ENCODE measurements at places on chromosomes 11 and 22. TPM values are rescaled to one million over a fixed set of nuclear protein-coding genes. Genes with fewer than 3 reads are reported as not detected.

DNA sequence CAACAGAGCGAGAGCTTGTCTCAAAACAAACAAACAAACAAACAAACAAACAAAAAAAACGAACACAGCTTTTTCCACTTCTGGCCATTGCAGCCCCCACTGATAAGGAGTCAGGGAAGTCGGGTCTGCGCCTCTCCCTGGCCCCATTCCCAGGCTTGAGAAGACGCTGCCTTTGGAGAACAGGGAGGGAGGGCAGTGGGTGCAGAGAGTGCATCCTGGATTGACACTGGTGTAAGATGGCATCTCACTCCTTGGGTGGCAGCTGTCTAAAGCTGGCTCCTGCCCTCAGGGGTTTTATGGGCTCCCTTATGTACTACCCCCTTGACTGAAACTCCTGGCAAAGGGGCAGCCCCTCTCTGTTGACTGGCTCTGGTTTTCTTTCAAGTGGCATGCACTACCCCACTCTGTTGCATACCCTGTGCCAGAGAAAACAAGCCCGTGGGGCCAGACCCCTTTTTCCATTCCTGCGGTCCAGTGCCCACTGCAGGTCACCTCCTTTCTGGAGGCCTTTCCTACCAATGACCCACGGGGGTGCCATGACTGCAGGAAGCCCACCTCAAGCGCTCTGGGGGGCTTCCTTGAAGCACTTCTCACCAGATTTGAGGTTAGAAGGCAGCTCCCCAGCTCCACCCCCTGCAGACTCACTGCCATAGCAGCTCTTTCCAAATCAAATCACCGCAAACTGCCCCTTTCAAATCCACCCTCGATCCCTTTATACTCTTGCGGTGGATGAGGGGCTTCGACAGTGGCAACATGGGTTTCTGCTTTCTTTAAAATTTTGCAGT lies 12.7 kb downstream of the DRAP1 start:
- no peak for DNase-seq
- H3K36me3 ChIP-seq = no peaks in the 10 kb centered on the region
- no peaks in the 10 kb centered on the region for H3K4me1 ChIP-seq
- H3K27me3 ChIP-seq = no peaks in the 10 kb centered on the region
- no peak overlapping the region for H3K27ac ChIP-seq

GRCh38 chr11:14334893-14335292 lies 24.1 kb downstream of the RRAS2 start:
- H3K27me3 ChIP-seq = no peaks in the 10 kb centered on the region
- DNase-seq = no peak
- H3K27ac ChIP-seq = no peak overlapping the region
- peaks cover 22% of the 10 kb centered on the region for H3K4me1 ChIP-seq
- H3K36me3 ChIP-seq = no peaks in the 10 kb centered on the region
- no peak overlapping the region for H3K4me3 ChIP-seq

PHETA2 gene
- 16.6 TPM for total RNA-seq

FOLH1 gene
- total RNA-seq = 0.83 TPM

DNA sequence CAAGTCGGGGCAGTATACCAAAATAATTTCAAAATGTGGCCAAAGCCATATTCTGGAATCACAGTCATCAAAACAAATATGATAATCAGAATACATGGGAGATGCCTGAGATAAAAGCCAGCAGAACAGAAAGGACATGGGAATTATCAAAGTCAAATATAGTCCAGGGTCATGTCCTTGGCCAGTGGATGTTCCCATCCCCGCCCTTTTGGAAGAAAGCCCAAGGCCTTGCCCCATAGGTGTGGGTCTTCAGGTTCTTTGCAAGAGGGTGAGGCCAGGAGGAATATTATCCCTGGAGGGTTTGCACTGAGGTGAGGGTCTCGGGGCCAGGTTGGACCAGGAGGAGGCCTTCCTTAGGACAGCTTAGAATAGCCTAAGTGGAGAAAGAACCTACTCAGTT lies 53.6 kb upstream of the CSNK2A3 start:
- DNase-seq = no peak
- H3K4me3 ChIP-seq = no peak overlapping the region
- H3K4me1 ChIP-seq = peaks cover 52% of the 10 kb centered on the region
- peak overlapping the region; percentile 70 for H3K27ac ChIP-seq
- no peaks in the 10 kb centered on the region for H3K36me3 ChIP-seq
- no peaks in the 10 kb centered on the region for H3K27me3 ChIP-seq

- no peak for DNase-seq
- peaks cover 5% of the 10 kb centered on the region for H3K4me1 ChIP-seq
- H3K36me3 ChIP-seq = peaks cover 22% of the 10 kb centered on the region
- no peak overlapping the region for H3K4me3 ChIP-seq
- no peaks in the 10 kb centered on the region for H3K27me3 ChIP-seq
These were observed 10.5 kb downstream of the ZMAT5 start for GRCh38 chr22:29756341-29756740.

GPR83 gene
- 0.40 TPM for total RNA-seq

All from esophagus muscularis mucosa (tissue), 4 donors.